ENCODE measurements at places on chromosomes 4 and X.

- DNase-seq, result no peak
Observed at GRCh38 chrX:80667967-80668366, 141.7 kb downstream of the BRWD3 start.

- DNase-seq, result no peak
Observed at GRCh38 chr4:157804986-157805385, 367.8 kb downstream of the GASK1B start.

DNA sequence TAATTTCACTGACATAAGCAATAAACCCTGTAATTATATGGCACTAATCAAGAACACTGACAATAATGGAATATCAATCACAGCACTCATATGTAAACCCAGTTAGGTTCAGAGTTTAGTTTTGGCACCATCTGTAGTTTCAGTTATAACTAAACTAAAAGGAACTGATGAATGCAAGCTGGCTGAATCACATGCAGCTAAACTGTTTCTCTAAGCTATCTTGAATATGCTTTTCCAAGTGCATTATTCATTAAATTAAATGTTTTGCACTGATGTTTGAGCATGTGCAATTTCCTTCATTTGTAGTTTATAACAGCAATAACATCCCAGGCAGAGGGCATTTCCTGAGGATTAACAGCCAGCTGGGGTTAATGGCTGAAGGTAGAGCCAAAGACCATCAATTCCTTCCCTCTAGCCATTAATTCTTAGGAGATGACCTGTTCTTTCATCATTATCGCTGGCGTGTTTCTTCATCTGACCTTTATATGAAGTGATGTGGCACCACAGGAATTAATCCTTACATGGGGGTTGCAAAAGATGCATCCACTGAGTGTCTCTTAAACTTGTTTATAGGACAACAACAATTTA, 562.8 kb upstream of the IGFBP7 start:
- DNase-seq, result no peak

DNA sequence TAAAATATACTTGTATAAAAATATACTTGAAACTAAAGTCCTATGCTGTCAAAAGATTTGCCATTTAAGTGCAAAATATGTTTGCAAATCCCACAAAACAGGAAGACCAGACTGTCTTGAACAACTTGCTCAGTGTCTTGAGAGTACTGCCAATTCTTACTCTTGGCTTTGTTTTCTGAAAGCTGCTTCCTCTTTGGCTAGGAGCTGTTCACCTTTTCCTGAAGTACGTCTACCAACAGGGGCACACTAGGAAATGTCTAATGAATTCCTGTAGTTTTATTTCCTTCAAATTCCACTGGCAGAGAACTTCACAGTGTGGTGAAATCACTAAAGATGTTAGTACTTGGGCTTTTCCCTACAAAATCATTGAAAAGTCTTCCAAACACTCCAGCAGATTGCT, 46.4 kb upstream of the ABCG2 start:
- DNase-seq, result no peak

DNA sequence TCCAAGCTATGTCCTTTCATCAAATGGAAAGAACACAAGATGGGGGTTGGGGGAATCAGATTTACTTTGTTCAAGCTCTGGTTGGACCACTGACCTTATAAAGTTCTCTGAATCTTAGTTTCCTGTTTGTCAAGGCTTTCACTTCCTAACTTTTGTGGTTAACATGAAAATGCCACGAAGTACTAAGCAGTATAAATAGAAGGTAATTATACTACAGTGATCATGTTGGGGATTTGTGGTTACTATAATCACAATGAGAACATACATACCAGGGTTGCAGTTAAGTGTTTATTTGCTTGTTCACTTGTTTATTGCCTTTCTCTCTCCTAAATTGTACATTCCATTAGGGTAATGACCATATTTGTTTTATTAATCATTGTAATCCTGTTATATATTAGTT, 53.2 kb downstream of the SPRY1 start:
- no peak for DNase-seq

GRCh38 chr4:110372485-110372884, 103.5 kb upstream of the ENPEP start:
- DNase-seq, result no peak

GRCh38 chr4:181018472-181018871, 1224.7 kb upstream of the TENM3 start:
- no peak for DNase-seq

GRCh38 chr4:4787421-4787820, 72.0 kb upstream of the MSX1 start:
- DNase-seq, result no peak

DNA sequence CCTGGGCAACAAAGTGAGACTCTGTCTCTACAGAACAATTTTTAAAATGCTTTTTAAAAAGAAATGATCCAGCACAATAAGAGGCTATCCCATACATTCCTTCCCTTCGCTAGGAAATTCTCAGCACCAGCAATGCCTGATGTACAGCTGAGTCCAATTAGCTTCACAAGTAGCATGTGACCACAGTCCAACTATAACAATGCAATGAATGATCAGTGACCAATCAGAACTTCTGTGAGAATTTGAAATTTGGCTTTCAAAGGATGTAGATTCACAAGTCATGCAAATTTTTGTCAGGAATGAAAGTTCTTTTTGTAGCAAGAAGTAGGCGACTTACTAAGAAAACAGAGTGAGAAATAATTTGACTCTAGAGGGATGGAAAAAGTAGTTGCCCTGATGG, 278.5 kb upstream of the UGT8 start:
- no peak for DNase-seq

GRCh38 chrX:1681439-1681838, 66.6 kb downstream of the ASMT start:
- no peak for DNase-seq

DNA sequence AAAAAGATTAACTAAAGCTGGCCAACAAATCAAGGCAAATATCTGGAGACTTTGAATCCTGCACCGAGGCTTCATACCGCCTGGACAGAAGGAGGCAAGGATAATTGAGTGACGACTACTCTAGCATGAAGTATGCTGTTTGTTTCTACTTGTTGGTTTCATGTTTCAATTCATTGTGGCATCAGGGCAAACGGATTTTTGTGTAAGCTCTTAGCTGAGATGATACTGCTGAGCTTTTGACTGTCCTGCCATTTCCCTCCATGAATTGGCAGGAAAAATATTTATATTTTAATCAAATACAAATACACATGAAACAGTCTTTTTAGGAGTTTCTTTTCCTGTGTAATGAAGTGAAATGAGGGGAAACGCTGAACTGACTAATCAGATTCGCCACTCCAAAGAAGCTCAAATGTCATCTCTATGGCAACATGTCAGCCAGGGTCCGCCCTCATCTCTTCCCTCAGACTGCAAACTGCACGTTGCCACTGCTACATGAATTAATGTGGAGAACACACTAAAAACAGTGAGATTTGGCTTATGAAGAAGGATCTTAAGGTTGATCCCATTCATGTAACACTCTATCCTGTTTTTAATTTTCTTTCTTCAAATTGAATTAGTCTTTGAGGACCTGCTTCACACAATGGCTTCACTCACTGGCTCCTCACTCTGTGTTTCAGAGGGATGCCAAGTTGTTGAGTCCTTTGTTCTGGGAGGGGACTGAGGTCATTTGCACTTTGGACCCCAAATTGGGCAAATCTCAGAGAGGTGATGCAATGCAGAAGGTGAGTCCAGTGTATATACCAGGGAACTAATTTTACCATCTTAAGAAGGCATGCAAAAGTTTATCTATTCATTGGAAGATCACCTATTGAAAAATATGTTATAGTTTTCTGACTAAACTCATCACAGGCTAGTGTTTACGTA, 149.6 kb upstream of the MID1 start:
- no peak for DNase-seq

GRCh38 chrX:94058728-94059382, 384.8 kb downstream of the FAM133A start:
- no peak for DNase-seq

DNA sequence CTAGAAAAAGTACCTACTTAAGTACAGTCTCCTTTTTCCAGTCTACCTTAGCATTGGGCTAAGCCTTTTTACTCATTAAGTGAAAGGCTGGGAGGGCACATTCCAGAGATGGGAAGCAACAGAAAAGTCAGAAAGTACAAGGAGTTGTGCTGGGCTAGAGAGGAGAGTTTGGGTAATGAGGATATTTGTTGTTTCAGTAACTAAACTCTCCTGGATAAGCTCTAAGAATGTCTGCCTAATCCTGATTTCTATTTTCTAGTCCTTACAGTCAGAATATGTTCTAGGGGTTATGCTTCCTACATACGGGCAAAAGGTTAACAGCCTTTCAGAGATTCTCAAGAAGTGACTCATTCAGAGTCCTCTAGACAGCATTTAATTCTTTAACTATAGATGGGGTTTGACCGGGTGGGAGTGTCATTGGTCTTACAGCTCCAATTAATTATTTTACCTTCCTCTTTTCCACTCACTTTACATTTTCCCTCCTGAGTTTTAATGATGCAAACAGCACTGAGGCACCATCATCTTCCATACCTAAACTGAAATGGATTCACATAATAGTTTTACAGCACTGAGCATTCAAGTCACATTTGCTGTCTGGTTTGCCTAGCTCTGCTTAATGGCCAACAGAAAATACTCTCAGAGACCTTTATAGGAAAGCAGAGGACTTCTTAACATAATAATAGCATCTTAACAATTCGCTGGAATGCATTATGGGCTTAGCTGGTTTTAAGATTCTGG, 42.9 kb downstream of the USP26 start:
- DNase-seq, result no peak

- DNase-seq, result no peak
Observed at GRCh38 chr4:65391382-65391781, 278.9 kb downstream of the EPHA5 start.

GRCh38 chr4:122772311-122772710, 39.8 kb downstream of the BBS12 start:
- no peak for DNase-seq

DNA sequence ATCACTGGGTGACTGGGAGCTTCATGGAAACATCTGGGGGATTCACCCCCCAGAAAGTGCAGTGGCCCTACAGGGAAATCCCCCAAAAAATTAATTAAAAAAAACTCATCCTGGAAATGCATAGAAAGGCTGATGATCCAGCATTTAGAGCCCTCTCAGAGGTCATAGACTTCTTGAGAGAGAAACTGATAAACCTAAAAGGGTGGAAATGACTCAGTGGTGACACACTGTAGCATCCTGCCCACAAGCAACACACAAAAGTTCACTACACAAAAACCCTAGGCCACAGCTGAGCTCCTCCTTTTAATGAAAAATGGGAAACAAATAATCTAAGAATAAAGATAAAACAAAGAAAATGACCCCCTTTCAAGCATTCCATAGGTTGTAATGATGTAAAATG, 911.5 kb downstream of the GLUD2 start:
- no peak for DNase-seq

- DNase-seq, result no peak
Observed at GRCh38 chrX:147119088-147119487, 304.5 kb upstream of the CXorf51A start.

- DNase-seq, result no peak
Observed at GRCh38 chr4:18850867-18851266, 829.3 kb upstream of the LCORL start.

- no peak for DNase-seq
Observed at GRCh38 chr4:86718152-86718551, 124.0 kb downstream of the PTPN13 start.

- DNase-seq, result no peak
Observed at GRCh38 chr4:40311811-40312346, 23.3 kb upstream of the CHRNA9 start.

GRCh38 chr4:75036046-75036830, 103.3 kb downstream of the PARM1 start:
- no peak for DNase-seq

DNA sequence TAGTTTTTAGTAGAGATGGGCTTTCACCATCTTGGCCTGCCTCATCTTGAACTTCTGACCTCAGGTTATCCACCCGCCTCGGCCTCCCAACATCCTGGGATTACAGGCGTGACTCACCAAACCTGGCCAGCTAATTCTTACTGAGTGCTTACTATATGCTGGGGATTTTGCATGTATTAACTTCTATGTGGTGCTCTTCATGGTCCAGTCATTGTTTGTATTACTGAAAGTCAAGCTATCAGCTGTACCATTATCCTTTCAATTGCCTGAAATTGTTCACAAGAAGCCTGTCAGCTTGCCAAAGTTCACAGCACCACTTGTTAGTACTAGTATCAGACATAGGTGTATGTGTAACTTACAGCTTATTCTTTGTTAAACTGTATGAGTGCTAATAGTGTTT, 1272.1 kb downstream of the ARAP2 start:
- DNase-seq, result no peak

DNA sequence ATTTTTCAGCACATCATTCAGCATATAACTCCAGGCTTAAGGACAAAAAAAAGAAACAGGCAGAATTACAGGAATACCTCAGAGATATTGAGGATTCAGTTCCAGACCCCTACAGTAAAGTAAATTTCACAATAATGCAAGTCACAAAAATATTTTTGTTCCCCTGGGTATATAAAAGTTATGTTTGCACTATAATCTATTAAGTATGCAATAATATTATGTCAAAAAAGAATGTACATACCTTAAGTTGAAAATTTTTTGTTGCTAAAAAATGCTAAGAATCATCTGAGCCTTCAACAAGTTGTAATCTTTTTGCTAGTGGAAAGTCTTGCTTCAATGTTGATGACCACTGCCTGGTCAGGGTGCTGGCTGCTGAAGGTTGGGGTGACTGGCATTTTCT, 2532.5 kb downstream of the ARAP2 start:
- DNase-seq, result no peak

DNA sequence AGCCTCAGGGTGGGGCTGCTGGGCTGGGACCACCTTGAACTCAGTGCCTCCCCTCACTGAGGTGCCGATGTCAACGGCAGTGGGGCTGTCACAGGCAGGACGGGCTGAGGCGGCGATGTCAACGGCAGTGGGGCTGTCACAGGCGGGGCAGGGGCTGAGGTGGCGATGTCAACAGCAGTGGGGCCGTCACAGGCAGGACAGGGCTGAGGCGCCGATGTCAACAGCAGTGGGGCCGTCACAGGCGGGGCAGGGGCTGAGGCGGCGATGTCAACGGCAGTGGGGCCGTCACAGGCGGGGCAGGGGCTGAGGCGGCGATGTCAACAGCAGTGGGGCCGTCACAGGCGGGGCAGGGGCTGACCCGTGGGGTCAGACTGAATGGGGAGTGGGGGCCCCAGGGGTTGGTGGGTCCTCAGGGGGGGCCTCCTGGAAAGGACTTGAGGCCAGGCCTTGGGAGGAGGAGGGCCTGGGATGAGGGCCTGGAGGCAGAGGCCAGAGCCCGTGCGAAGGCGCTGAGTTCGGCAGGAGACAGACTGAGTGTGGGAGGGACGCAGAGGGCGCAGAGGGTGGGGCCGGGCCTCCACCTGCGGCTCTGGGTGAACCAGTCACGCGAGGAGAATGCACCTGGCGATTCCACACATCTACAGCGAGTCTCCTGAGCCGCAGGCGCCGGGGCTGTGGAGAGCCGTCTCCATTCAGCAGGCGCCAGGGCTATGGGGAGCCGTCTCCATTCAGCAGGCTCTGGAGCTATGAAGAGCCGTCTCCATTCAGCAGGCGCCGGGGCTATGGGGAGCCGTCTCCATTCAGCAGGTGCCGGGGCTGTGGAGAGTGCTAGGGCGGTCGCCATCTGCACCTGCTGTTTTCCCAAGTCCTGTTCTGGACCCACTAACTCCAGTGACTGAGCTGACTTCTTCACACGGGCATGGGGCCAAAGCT, 22.9 kb downstream of the ATP5ME start:
- no peak for DNase-seq

GRCh38 chrX:147376601-147377422, 534.9 kb upstream of the FMR1 start:
- DNase-seq, result no peak

GRCh38 chrX:102651242-102652011, at the start of gene GPRASP1:
Gene GPRASP1 (plus strand): TSS chrX:102651483. CDS start chrX:102653914, 2,431 bp downstream.
- no peak for DNase-seq

- DNase-seq, result no peak
Observed at GRCh38 chrX:56228914-56229313, 3.2 kb upstream of the KLF8 start.

GRCh38 chr4:89277412-89277811, 30.2 kb downstream of the GPRIN3 start:
- no peak for DNase-seq

All from stimulated activated CD4-positive, alpha-beta T cell treated with anti-CD3 and anti-CD28 coated beads, Interleukin-1b, Interleukin-23, amount 100 ng/mL, for 24 hours (primary cell).